NAMALWA (cell line): ENCODE measurements at places on chromosomes 16 and 17.

DNA sequence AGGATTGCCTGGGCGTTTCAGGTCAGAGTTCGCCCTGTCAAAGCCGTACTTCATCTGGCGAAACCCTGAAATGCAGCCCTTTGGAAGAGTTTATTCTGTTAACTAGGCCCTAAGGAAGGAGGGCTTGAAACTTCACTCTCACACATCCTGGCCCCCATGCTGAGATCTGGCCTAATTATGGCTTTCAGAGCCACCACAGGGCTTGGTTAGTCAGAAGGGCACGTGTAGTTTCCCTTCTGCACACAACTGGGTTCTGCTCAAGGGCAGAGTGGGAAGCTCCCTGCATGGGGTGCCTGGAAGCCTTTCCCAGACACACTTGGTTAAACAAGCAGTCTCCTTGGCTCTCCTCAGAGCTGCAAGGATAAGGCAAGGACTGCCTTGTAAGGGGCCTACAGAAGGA, 397.3 kb downstream of the SHISA9 start:
- no peak for DNase-seq

DNA sequence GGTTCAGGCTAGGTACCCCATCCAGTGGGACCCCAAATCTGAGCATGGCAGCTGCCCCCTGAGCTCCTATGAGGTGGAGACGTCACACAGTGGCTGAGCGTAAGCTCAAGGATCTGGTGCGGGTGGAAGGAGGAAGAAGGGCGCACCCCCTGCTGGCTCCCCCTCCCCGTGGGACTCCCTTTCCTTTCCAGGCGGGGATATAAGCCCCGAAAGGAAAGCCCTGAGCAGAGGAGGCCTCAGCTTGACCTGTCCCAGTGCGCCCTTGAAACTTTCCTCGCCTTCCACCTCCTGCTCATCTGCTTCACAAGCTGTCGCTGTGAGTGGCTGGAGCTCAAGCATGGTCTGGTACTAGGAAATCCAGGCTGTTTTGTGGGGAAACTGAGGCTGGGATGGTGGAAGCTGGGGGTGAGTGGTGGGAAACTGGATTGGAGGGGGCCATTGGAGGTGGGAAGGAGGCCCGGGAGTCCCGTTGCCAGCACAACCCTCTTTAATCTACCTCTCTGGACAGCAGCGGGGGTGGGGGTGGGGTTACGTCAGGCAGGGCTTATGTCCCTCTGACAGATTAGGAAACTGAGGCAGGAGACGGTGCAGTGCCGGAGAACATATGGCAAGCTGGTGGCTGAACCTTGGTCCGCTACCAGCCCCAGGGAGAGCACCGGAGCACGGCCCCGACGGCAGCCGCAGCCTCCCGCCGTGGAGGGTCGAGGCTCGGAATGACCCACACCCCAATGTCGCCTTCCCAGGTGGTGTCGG, 92.3 kb upstream of the TMEM97 start:
- DNase-seq, result no peak

DNA sequence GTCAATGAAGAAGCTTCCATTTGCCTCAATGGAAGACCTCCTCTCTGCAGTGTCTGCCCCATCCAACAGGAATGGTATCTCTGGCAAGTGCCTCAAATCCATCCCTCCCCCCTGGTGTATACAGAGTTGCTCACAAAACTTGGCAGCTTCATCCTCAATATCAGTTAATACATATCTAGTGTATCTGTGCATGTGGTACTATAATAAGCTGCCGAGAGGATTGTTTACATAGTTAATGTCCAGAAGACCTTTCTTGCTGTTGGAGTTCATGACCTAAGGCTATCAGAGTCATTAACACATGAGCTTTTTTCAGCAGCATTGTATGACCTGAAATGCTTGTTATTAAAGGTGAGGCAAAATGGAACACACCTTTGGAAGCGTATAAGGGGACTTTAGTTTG, 14.0 kb upstream of the RASL10B start:
- DNase-seq, result no peak

DNA sequence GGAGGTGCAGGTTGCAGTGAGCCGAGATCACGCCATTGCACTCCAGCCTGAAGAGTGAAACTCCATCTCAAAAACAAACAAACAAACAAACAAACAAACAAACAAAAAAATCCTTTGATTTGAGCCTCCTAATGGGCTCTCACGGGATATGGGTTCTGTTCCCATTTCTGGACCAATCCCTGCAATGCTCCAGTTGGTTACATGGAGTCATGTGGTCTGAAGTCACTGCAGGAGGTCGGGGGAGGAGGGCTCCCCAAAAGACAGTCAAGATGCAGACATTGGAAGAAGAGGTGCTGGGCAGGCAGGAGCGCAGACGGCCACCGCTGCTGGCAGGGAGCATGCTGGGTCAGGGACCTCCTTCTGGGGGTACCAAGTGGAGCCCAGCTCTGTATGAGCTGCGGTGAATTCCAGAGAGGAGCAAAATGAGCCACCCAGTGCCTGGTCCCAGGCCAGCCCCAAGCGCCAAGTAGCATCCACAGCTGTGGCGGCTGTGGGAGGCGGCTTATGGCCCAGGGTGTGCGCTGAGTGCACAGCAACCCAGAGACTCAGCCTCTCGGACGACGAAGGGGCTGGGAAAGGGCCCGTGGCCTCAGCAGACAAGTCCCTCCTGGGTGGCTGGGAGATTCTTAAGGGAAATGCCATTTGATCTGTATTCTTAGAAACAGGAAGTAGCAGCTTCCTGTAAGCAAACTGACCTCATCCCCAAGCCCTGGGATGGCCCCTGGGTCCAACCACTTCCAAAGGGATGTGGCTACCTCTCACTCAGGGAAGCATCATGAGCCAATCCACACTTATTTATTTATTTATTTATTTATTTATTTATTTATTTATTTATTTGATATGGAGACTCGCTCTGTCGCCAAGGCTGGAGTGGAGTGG, 19.6 kb upstream of the ATP2A3 start:
- no peak for DNase-seq

GRCh38 chr17:50212121-50212843, 10.9 kb upstream of the COL1A1 start:
- DNase-seq, result no peak

- DNase-seq, result no peak
Measured at GRCh38 chr17:9839433-9839832, 13.7 kb downstream of the GLP2R start.

DNA sequence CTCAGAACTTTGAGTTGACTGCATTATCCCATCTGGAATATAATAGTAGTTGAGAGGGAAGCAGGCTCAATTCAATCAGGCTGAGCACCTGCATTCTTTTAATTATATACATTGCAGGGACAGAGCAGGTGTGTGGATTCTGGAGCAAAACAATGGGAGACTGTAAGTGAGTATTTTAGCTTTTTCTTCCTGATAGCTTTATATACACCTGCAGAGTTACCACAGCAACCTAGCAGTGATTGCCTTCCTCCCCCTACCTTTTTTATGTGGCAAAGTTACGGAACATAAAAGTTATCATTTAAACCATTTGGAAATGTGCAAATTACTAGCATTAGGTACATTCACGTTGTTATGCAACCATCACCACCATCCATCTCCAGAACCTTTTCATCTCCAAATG, 25.4 kb upstream of the RHOT1 start:
- DNase-seq, result no peak

DNA sequence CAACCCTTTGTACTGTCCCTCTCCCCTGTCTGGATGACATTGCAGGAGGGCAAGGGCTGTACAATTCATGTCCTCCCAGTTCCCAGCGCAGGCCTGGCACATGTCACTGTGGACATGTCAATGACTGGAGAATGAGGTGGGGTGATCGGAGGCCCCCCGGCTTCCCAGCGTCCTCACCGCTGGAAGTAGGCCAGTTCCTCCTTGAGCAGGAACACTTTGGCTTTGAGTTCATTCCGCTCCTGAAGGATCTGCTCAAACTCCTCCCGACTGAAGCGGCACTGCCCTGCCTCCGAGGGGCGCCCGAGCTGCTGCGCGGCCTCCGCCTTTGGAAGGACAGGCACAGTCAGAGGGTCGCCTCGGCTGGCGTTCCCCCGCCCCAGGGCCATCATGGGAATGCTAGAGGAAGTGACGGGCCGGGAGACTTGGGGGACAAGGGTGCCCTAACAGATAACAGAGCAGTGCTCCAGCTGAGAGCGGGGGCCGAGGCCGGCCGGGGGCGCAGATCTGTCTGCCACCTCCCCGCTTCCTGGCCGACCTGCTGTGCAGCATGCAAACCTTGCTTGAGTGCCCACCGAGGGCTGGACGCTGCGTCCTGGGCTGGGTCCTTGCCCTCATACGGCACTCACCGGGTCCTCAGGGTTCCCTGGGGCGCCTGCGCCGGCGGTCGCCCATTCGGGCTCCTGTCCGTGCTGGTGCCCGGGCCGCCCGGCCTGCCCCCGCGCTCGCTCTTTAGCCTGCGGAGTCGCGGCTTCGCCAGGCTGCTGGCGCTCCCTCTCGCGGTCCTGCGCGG, 1.3 kb downstream of the RILP start:
- DNase-seq, result no peak

GRCh38 chr17:18185391-18185790, 1.8 kb downstream of the ALKBH5 start:
- peak; percentile 8 for DNase-seq

- peak; percentile 88 for DNase-seq
Measured at GRCh38 chr17:75289832-75290337, 652 bp upstream of the SLC25A19 start.

DNA sequence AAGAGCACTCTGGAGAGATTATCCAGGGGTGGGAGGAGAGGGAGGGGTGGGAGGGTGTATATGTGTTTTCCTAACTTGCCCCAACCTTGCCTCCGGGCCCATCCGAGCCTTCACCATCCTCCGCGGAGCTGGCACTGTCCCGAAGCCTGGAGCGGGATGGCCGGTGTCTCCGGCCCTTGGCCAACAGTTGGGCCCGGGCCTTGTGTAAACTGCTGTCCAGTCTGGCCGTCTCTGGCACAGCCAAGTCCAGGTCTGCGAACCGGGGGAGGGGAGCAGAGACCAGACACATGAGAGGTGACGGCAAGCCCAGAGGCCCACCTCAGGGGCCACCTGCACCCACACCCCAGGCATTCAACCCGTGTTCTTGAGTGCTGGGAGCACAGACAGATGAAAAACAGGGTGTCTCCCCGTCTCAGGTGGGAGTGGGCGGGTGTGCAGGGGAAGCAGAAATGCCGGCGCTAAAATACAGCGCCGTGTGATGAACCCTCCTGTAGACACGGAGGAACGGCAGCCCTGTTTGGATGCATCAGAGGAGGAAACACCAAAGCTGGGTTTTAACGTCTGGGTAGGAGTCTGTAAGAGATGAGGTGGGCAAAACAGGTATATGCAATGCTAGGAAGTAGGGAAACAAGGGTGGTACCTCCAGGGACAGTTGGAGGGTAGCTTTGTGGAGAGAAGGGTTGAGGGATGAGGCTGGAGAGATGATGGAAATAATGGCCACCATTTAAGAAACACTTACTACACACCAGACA, 11.7 kb downstream of the SAMD14 start:
- DNase-seq, result no peak

- DNase-seq, result no peak
Measured at GRCh38 chr17:73683771-73684170, 39.5 kb upstream of the SDK2 start.

GRCh38 chr17:54451051-54451450, 449.6 kb upstream of the TOM1L1 start:
- no peak for DNase-seq

- DNase-seq, result no peak
Measured at GRCh38 chr17:10888858-10889257, 51.0 kb upstream of the PIRT start.

GRCh38 chr16:84298376-84298899, 3.8 kb downstream of the WFDC1 start:
- DNase-seq, result no peak

DNA sequence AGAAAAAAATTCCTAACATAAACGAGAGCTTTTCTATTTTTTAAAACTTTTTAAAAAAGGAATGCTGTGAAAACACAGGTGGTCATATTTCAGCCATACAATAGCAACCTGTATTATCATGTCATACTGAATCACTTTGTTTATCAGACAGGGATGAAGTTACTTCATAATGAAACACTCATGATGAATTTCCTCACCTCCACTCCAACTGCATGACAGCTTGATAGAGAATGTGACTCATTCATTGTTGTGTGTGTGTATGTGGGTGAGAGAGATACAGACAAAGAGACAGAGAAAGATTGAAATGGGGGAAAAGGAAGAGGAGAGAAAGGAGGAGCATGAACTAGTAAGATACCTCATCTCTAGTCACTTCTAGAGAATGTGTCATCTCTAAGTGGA, 109.0 kb downstream of the SYCE1L start:
- no peak for DNase-seq

GRCh38 chr16:86073103-86073625, 174.2 kb downstream of the IRF8 start:
- no peak for DNase-seq

DNA sequence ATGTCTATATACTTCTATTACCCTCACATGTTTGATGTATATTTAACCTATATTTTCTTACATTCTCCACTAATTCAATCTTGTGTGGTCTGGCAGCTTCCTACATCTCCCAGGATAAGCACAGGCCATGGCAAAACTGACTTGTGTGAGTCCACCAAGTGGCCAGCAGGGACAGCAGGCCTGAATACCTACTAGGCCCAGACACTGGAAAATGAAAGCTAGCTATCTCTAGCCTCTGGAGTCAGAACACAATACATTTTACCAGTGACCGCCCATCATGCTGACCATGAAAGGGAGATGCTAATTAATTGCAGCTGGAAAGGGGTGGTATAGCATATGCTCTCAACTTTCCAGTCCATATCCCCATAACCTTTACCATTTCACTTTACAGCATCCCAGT, 132.3 kb downstream of the PCTP start:
- DNase-seq, result no peak

DNA sequence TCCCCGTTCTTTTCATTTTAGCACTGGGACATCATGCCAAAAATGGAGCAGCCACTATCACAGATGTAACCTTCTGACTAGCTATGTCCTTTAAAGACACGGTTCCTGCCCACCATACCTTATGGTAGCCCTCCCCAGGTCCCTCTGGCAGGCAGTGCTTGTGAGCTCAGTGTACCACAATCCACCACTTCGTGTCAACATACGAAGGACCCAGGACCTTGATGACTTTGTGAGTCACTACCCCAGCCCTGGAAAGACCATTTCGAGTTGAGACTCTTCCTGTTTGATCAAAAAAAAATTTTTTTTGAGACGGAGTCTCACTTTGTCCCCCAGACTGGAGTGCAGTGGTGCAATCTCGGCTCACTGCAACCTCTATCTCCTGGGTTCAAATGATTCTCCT, 21.0 kb upstream of the FLCN start:
- no peak for DNase-seq

- peak; percentile 80 for DNase-seq
Measured at GRCh38 chr16:74623214-74623838, 16.4 kb upstream of the GLG1 start.

GRCh38 chr17:3026856-3027751, 36.3 kb downstream of the OR1D5 start:
- no peak for DNase-seq

GRCh38 chr16:84879569-84880487, 60.0 kb downstream of the CRISPLD2 start:
- no peak for DNase-seq
